Stimulated activated CD8-positive, alpha-beta memory T cell treated with anti-CD3 and anti-CD28 coated beads, Interleukin-7, amount 100 ng/mL, for 1 hour (primary cell): ENCODE measurements at places on chromosomes 7 and 10.

GRCh38 chr10:34473174-34474008, 341.7 kb downstream of the PARD3 start:
- DNase-seq: no peak

DNA sequence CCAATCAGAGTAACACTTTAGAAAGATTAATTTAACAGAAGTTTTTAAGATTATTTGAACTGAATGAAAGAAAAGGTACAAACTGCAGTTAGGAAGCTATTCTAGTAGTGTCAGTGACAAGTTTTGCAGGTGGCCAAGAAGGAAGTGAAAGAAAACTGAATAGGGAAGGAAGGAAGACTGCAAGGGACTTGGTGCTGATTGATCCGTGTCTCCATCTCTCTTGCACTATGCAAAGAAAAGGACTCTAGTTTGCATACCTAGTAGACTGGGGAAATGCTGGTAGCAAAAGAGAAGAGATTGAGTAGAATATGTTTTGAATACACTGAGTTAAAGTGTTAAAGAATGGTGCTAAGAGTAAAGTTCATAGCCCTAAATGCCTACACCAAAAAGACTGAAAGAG, 33.0 kb downstream of the OR6V1 start:
- no peak for DNase-seq

- DNase-seq: no peak
These were observed 35.3 kb upstream of the HIBADH start for GRCh38 chr7:27697861-27698430.

DNA sequence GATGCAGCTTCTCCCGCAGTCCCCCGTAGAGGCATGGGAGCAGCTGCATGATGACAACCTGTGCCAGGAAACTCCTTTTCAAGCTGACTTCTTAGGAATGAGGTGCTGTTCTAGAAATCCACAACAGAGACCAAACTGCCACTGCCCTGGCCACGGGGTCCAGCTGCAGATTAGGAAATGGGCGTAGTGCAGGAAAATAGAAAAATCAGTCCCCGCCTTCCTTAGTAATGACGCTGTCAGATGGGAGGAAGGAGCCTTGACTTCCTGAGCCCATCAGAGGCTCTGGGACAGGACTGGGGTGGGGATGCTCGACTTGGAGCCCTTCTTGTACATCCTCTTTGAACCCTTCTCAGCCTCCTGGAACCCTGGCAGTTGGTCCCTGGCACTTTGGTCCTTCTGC, 227.8 kb upstream of the GRB10 start:
- no peak for DNase-seq

DNA sequence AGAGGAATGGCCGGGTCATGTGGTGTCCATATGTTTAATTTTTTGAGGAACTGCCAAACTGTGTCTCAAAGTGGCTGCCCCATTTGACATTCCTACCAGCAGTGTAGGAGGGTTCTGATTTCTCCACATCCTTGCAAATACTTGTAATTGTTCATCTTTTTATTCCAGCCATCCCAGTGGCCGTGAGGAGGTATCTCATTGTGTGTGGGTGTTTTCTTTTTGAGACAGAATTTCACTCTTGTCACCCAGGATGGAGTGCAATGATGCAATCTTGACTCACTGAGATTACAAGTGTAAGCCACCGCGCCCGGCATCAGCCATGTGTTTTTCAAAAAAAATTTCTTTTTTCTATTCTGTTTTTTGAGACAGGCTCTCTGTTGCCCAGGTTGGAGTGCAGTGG, 38.7 kb upstream of the DLG5 start:
- no peak for DNase-seq

DNA sequence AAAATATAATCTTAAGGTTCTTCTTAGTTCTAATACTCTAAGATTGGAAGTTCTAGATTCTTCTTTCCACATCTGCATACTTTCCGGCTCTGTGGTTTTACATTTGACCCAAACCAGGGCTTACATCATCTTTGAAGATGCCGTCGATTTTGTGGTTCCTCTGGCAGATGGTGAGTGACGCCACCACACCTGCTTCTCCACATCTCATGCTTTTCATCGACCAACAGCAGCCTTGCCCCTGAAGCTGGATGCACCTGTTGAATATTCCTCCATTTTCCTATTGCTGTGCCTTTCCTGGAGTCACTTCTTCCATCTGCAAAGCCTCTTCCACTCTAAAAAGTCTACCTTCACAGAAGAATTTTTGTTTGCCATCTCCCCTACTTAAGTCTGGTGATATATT, 121.3 kb downstream of the PRKCQ start:
- DNase-seq: no peak

DNA sequence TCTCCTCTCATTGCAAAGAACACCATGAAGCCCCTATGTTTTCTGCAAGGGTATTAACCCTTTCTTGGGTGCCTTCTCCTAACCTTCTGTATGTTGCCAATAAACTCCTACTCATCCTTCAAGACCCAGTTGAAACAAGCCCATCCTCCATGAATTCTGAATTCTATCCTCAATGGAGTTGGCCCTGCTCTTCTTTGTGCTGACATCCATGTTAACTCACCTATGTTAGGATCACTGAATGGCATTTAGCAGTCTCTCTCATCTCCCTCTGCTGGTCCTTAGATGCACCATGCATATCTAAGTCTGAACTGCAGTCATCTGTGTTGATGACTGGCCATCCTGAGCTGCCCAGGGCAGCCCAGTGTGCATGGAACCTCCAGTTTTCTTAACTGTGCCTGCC, 129.8 kb downstream of the BUB3 start:
- no peak for DNase-seq

DNA sequence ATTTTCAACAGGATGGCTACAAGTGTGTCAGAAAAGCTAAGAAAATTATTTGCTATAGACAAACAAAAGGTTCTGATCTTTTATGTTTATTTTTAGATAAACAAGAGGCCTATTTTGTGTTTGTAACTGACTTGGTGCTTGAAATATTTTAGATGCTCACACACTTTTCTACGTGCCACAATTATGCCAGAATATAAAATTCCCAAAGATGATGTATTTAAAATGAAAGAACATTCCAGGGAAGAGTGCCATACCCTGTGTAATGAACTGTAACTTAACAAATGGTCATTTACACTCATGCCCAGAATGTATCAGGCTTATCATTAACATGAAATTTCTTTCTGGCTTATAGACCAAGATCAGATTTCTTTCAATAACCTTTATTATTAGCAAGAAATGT, 144.9 kb upstream of the MTPN start:
- no peak for DNase-seq

GRCh38 chr7:82528577-82529310, 85.2 kb upstream of the CACNA2D1 start:
- no peak for DNase-seq

DNA sequence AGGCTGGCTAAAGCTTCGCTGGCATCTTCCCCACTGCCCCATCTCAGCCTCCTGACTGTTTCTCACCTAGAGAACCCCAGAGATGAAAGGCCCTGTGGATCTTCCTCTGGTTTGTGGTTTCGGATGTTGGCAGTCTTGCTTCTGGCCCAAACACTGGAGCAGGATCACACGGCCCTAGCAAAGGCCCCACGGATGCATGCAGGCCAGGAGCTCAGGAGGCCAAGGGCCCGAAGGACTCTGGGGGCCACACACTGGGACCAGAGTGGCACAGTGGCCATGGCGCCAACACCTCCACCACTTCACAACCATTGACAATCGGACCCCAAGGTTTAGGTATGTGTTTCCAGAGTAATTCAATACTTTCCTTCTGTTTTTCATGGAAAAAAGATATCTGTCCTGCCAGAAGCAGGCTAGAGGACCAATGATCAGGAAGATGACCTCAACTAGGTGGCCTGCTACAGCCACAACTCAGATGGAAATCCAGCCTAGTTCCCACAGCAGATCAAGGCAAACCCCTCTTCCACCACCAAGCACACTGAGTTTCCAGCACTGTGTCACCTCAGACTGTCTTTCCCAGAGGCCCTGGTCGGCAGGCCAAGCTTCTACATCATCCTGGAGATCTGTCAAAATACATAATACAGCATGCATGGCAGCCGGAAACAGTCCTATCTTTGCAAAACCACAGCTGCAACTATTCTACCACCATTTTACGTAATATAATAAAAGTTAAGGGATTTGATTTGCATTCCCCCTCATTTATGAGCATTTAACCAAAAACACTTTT, 53.0 kb downstream of the CTBP2 start:
- no peak for DNase-seq

GRCh38 chr10:14120812-14121211, 209.9 kb downstream of the FRMD4A start:
- DNase-seq: no peak

GRCh38 chr7:151934584-151934983, 21.7 kb upstream of the GALNTL5 start:
- no peak for DNase-seq

GRCh38 chr7:1733206-1733907, 63.3 kb downstream of the ELFN1 start:
- no peak for DNase-seq

- DNase-seq: no peak
These were observed 32.9 kb downstream of the ZNF775 start for GRCh38 chr7:150412016-150412415.

DNA sequence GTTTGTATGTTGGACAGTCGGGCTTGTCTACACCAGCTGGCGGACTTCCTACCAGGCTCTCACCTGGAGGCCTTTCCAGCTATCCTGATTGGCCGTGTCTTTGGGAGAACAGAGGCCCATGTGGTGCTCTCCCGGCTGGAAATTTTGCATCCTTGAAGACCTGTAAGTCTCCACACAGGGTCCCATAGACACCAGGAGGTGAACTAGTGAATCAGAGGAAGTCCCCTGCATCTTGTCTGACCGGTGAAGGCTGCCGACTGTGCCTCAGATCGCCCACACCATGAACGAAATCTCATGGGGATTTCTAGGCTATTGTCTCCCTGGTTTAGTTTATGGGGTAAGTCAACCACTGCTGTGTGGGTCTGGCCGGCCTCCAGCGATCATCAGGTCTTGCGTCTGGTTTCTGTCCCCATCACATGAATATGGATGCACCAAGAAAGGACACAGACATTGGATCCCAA, 108.4 kb upstream of the LYZL2 start:
- no peak for DNase-seq

GRCh38 chr7:50349963-50350944, 45.7 kb downstream of the IKZF1 start:
- peak; percentile 44 for DNase-seq

- DNase-seq: no peak
These were observed 55.8 kb upstream of the CDCA7L start for GRCh38 chr7:22001345-22002004.

- DNase-seq: no peak
These were observed 301.7 kb downstream of the RPS24 start for GRCh38 chr10:78335371-78335690.

- DNase-seq: no peak
These were observed 88.9 kb upstream of the LRRC4 start for GRCh38 chr7:128120116-128120515.

- DNase-seq: no peak
These were observed 497.5 kb upstream of the KLF6 start for GRCh38 chr10:4282496-4282895.

DNA sequence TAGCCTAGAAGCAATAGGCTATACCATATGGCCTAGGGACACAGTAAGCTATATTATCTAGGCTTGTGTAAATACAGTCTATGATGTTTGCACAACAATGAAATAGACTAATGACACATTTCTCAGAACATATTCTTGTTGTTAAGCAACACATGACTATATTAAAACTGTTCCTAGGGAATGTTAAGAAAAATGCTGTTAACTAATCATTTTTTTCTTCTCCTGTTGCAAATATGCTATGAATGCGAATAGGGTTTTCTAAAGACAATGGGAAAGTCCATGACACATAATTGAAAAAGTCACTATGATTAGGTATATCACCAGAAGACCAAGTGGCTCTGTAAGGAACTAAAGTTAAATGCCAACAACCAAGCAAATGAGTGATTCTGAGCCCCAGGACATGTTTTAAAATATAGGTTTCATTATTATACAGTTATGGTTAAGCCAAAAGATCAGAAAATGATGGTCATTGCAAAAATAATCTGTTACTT, 454.0 kb upstream of the SORCS1 start:
- DNase-seq: no peak

- DNase-seq: no peak
These were observed 973.5 kb downstream of the ANKRD7 start for GRCh38 chr7:119197877-119198527.

GRCh38 chr10:132687893-132688579, 97.9 kb downstream of the NKX6-2 start:
- DNase-seq: no peak

- DNase-seq: no peak
These were observed 307.8 kb downstream of the GPAM start for GRCh38 chr10:111875725-111876124.

DNA sequence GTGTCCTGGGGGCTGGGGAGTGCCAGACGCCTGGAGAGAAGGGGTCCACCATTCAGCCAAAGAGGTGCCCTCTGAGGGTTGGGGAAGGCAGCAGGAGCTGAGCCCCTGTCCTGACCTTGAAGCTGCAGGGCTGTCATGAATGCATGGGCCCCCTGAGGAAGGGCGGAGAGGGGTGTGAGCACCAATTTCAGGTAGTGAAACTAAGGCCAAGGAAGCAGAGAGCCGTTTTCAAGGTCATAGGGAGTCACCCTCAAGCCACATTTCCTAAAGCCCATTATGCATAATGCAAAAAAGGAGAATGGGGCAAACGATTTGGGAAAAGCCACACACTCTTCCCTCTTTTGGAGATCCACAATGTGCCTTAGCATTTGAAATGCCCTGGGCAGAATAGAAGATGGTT, 37.2 kb downstream of the FIGNL1 start:
- no peak for DNase-seq

- no peak for DNase-seq
These were observed 66.0 kb downstream of the CLEC2L start for GRCh38 chr7:139589474-139589873.

GRCh38 chr10:73096041-73096448, 621 bp downstream of the P4HA1 start:
- DNase-seq: peak; percentile 54

GRCh38 chr7:77537778-77538280, 734 bp downstream of the PTPN12 start:
- DNase-seq: no peak

- DNase-seq: no peak
These were observed 26.1 kb downstream of the STRA8 start for GRCh38 chr7:135259702-135260101.

DNA sequence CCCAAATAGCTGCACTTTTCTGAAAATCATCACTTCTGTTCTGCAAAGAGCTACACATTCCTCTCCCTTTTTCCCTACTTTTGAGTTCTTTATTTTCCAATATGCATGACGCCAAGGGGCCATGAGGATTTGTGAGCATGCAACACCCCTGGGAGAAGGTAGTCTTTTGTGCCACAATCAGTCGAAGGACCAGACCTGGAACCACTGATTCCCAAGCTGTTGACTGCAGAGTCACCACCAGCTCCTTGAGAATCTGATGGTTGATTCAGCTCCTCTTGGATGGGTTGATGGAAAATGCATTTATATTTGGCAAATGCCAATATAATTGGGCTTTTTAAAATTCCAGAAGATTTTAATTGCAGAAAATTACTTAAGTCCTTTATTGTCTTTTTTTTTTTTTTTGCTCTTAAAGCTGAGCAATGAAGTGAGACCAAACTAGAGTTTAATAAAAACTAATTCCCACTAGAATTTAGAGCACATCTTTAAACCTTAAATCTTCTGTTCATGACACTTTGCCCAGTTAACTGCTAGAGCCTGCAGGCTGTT, 554.1 kb downstream of the TNS3 start:
- DNase-seq: no peak

GRCh38 chr7:114710499-114710898, 211.4 kb upstream of the MDFIC start:
- no peak for DNase-seq

- no peak for DNase-seq
These were observed 58.3 kb upstream of the NEBL start for GRCh38 chr10:20955355-20955893.
